ENCODE measurements at places on chromosomes 4 and X.

DNA sequence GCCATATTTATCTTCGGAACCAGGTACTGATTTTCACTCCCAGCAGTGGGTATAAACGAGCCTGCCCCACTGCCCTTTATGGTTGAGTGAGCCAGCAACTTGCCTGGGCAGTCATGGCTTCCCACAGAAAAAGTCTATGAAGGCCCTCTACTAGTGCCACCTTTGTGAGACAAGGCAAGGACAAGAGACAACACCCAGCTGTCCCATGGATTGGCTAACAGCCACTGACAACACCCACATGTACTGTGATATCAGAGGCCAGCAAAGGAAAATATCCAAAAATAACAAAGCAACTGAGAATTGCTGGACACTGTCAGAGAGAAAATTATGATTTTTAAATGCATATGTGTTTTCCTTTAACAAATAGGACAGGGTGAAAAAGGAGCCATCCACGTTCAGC, 248.4 kb upstream of the TTC29 start:
- DNase-seq = no peak

GRCh38 chrX:17596061-17596460, 141.2 kb upstream of the SCML1 start:
- DNase-seq = no peak

DNA sequence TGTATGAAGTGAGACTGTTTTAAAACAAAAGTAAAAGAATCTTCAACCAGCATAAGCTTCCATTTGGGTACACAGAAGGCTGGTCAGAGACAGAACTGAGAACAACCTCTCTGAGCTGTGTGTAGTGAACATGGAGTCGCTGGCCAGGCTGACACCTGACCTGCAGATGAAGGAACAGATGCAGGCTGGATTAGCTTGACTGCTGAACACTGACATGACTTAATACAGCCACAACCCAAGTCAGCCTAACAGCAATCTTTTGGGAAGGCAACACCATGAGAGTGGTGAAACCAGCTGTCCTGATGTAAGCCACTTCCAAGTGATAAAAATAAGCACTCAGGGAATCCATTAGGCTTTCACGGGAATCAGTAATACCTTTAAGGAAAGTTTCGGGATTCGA, 10.1 kb downstream of the SCARB2 start:
- DNase-seq = no peak

DNA sequence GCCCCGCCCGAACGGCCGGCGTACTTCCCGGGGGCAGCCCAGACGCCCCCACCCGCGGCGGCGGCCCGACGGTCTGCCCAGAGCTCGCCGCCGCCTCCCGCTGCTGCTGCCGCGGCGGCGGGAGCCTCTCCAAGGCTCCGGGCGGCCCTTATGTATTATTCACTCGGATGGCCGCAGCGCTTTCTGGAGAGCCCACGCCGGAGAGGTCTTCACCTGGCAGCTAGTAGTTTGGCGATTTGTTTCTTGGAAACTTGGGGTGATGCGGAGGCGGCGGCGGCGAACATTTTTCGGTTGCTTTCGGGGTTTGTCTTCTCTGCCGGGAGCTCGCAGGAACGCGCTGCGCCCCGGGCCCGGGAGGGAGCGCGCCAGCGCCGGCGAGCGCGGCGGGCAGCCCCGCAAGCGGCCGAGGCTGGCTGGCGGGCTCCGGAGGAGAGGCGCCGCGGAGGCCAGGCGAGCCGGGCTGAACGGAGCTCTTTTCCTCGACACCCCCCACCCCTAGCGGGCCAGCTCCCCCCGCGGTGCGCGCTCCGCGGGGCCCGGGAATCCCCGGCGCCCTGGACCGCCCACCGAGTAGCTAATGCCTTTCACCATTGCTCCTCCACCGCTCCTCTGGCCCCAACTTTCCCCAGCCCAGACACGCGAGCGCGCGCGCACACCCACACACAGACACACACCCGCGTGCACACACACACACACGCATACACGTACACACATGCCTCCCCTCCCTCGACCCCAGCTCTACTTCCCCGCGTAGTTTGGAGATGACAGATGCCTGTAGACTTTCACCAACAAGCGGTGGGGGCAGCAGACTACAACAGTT, 113.5 kb downstream of the DHX15 start:
- no peak for DNase-seq

DNA sequence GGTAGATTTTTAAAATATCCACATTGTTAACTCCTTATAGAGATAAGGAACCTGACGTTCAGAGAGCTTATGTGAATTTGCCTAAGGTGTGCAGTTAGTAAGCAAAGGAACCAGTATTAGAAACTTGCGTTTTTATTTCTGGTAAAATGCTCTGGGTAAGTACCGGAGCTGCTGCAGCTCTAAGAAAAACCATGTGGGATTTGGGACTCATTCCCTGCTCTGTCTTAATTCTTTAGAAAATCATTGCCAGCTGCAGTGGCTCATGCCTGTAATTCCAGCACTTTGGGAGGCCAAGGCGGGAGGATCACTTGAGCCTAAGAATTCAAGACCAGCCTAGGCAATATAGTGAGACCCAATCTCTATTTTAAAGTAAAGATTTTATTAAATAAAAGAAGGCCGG, 5.8 kb downstream of the CCKAR start:
- no peak for DNase-seq

GRCh38 chrX:143634309-143634662, 1.6 kb downstream of the SLITRK4 start:
- DNase-seq = no peak

DNA sequence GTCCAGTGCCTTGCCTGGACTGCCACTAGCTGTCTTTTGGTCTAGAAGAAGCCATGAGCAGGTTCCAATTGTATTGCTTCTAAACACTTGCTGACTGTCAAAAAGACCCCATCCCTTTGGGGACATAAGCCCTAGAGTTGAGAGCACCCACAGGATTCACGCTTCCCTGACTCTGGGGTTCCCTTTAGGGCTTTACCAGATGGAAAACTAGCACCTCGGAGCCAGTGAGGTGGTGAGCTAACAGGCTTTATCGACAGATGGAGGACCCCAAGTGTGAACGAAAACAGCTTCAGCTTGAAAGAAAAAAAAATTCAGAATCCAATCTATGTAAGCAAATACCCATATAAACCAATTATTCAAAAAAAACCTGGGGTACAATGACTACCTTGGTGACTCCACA, 90.8 kb downstream of the NAA11 start:
- DNase-seq = no peak

- DNase-seq = no peak
Measured at GRCh38 chr4:154954117-154954516, 173.0 kb downstream of the RBM46 start.

GRCh38 chr4:173404296-173404865, 5.5 kb upstream of the SCRG1 start:
- DNase-seq = no peak
